Stimulated activated naive B cell treated with anti-CD40 and anti-IgM and Interleukin-4, amounts not matched to agents 10 μg/mL and 1 μg/mL and 100 μg/mL, for 72 hours (primary cell): ENCODE measurements at places on chromosomes 6 and 20.

DNA sequence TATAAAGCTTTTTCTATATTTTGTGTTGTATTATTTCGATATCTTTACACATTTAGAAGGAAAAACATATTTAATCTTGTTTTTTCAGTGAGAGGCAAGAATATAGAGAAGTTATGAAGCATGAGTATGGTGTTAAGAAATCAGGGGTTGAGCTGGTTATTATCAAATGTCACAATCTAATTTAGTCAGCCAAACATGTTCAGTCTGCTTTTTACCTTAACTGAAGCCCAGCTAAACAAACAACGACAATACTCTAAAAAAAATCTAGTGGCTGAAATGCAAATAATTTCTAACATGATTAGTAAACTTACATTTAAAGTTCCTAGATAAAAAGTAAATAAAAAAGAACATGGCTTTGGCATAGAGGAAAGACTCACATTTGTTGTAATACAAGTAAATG, 433.8 kb upstream of the NRSN1 start:
- no peak for DNase-seq
- no peaks in the 10 kb centered on the region for H3K4me1 ChIP-seq
- no peak overlapping the region for H3K4me3 ChIP-seq
- no peaks in the 10 kb centered on the region for H3K27me3 ChIP-seq
- no peak overlapping the region for H3K27ac ChIP-seq

- peaks cover 13% of the 10 kb centered on the region for H3K4me1 ChIP-seq
- H3K4me3 ChIP-seq = no peak overlapping the region
- DNase-seq = peak; percentile 2
- H3K27ac ChIP-seq = peak overlapping the region; percentile 88
- no peaks in the 10 kb centered on the region for H3K27me3 ChIP-seq
Observed at GRCh38 chr6:72861935-72862432, 240.1 kb downstream of the KCNQ5 start.

DNA sequence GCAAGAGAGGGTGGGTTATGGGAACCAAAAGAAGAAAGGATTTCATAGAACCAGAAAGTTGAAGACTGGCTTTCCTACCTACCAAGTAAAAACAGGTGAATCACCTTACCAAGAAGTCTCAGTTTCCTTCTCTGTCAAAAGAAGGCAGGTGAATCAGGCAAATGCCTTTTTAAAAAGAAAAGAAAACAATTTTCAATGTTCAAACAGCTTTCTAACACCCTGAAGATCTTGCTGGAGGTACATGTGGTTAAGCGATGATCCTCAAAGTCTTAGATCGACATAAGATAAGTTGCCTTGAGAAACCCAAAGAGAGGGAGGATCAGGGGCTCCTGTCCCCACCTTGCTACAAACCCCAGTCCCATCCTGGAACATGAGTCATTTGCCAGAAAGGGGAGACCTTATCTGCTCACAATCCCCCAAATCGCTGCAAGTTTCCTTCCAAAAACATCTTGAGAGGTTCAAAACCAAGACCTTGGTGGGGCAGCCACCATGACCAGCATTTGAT, 71.6 kb downstream of the NFATC2 start:
- no peak overlapping the region for H3K4me3 ChIP-seq
- no peak overlapping the region for H3K27ac ChIP-seq
- peaks cover 2% of the 10 kb centered on the region for H3K4me1 ChIP-seq
- peaks cover 58% of the 10 kb centered on the region for H3K36me3 ChIP-seq
- H3K27me3 ChIP-seq = no peaks in the 10 kb centered on the region

- H3K4me3 ChIP-seq = no peak overlapping the region
- peaks cover 12% of the 10 kb centered on the region for H3K27me3 ChIP-seq
- H3K27ac ChIP-seq = no peak overlapping the region
- no peaks in the 10 kb centered on the region for H3K4me1 ChIP-seq
Observed at GRCh38 chr6:160260367-160260766, 1.7 kb upstream of the SLC22A2 start.

- no peak for DNase-seq
- H3K4me1 ChIP-seq = no peaks in the 10 kb centered on the region
- H3K4me3 ChIP-seq = no peak overlapping the region
- H3K36me3 ChIP-seq = no peaks in the 10 kb centered on the region
- H3K27ac ChIP-seq = no peak overlapping the region
- no peaks in the 10 kb centered on the region for H3K27me3 ChIP-seq
Observed at GRCh38 chr6:74731204-74731603, 474.6 kb downstream of the COL12A1 start.

DNA sequence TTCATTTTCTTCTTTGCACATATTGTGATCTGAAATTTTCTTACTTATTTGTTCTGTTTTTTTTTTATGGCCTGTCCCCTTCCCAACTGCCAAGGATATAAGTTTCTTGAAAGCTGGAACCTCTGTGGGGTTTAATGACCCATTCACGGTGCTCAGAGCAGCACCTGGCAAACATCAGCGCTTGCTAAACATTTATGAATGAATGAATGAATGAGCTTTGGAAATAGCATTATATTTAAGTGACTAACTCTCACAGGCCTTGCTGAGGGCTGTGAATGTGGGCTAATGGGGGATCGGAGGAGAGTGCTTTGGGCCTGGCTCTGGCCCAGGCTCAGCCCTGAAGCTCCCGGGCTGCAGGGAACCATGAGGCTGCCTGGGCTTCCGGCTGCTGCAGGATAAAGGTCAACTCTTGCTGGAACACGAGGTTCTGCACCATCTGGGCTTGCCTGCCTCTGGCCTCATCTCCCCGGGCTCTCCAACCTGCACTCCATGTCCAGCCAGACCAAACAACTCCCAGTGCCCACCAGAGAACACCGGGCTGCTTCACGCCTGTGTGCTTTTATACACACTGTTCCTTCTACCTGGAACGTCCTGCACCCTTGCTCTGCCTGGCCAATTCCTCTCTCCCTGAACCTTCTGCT, 14.6 kb upstream of the ARMC12 start:
- H3K4me3 ChIP-seq = no peak overlapping the region
- H3K36me3 ChIP-seq = no peaks in the 10 kb centered on the region
- H3K27me3 ChIP-seq = peaks cover 6% of the 10 kb centered on the region
- no peak for DNase-seq
- no peak overlapping the region for H3K27ac ChIP-seq
- peaks cover 57% of the 10 kb centered on the region for H3K4me1 ChIP-seq

- no peaks in the 10 kb centered on the region for H3K36me3 ChIP-seq
- H3K27me3 ChIP-seq = no peaks in the 10 kb centered on the region
- no peak for DNase-seq
- no peak overlapping the region for H3K27ac ChIP-seq
- no peaks in the 10 kb centered on the region for H3K4me1 ChIP-seq
Observed at GRCh38 chr6:76453270-76453669, 380.8 kb upstream of the IMPG1 start.

- H3K4me3 ChIP-seq = no peak overlapping the region
- no peaks in the 10 kb centered on the region for H3K36me3 ChIP-seq
- H3K27me3 ChIP-seq = no peaks in the 10 kb centered on the region
- H3K27ac ChIP-seq = no peak overlapping the region
Observed at GRCh38 chr6:148681666-148682065, 65.2 kb upstream of the UST start.

- peaks cover 6% of the 10 kb centered on the region for H3K27me3 ChIP-seq
- no peak overlapping the region for H3K4me3 ChIP-seq
- peaks cover 8% of the 10 kb centered on the region for H3K4me1 ChIP-seq
- no peak for DNase-seq
Observed at GRCh38 chr6:21748343-21749056, 154.9 kb downstream of the SOX4 start.

- H3K4me1 ChIP-seq = peaks cover 58% of the 10 kb centered on the region
- peak overlapping the region; percentile 98 for H3K4me3 ChIP-seq
- DNase-seq = no peak
- peaks cover 29% of the 10 kb centered on the region for H3K36me3 ChIP-seq
Observed at GRCh38 chr6:157825243-157825904, 2.3 kb downstream of the SNX9 start.

- H3K4me1 ChIP-seq = peaks cover 3% of the 10 kb centered on the region
- H3K27ac ChIP-seq = no peak within 1 kb of the TSS
- H3K4me3 ChIP-seq = no peak within 1 kb of the TSS
- no peaks in the 10 kb centered on the region for H3K36me3 ChIP-seq
- DNase-seq = no peak
Observed at GRCh38 chr6:75493400-75494064, at the start of gene FILIP1. FILIP1 (minus strand) TSS chr6:75493800; CDS start chr6:75414972, 78,828 bp downstream.

GRCh38 chr6:30955367-30956042, 14.7 kb downstream of the MUCL3 start:
- peak overlapping the region; percentile 85 for H3K4me3 ChIP-seq
- peaks cover 3% of the 10 kb centered on the region for H3K36me3 ChIP-seq
- peaks cover 44% of the 10 kb centered on the region for H3K27me3 ChIP-seq
- H3K27ac ChIP-seq = peak overlapping the region; percentile 88
- H3K4me1 ChIP-seq = peaks cover 31% of the 10 kb centered on the region
- DNase-seq = peak; percentile 80

GRCh38 chr6:335572-335971, 43.3 kb downstream of the DUSP22 start:
- no peak overlapping the region for H3K4me3 ChIP-seq
- no peak for DNase-seq
- peak overlapping the region; percentile 37 for H3K27ac ChIP-seq
- peaks cover 35% of the 10 kb centered on the region for H3K4me1 ChIP-seq
- peaks cover 27% of the 10 kb centered on the region for H3K36me3 ChIP-seq

GRCh38 chr6:168088161-168089053, 9.4 kb upstream of the FRMD1 start:
- peaks cover 3% of the 10 kb centered on the region for H3K36me3 ChIP-seq
- no peaks in the 10 kb centered on the region for H3K4me1 ChIP-seq
- no peaks in the 10 kb centered on the region for H3K27me3 ChIP-seq
- no peak for DNase-seq
- H3K4me3 ChIP-seq = no peak overlapping the region

DNA sequence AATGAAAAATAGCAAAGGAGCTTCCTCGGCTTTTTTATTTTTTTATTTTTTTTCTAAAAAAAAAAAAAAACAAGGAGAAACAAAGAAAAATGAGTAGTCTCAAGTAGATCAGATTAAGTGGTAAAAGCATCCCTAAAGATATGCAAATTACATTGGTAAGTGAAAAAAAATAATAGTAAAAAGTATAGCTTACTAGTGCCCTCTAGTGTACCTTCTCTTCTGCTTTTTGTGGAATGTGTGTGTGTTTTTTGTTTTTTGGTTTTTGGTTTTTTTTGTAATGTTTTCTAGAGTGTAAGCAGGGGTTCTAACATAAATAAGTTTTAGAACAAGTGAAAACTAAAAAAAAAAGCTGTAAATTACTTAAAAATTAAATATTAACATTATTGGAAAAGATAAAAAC, 1062.0 kb downstream of the HACE1 start:
- no peaks in the 10 kb centered on the region for H3K4me1 ChIP-seq
- H3K27me3 ChIP-seq = no peaks in the 10 kb centered on the region
- DNase-seq = no peak
- no peak overlapping the region for H3K27ac ChIP-seq

DNA sequence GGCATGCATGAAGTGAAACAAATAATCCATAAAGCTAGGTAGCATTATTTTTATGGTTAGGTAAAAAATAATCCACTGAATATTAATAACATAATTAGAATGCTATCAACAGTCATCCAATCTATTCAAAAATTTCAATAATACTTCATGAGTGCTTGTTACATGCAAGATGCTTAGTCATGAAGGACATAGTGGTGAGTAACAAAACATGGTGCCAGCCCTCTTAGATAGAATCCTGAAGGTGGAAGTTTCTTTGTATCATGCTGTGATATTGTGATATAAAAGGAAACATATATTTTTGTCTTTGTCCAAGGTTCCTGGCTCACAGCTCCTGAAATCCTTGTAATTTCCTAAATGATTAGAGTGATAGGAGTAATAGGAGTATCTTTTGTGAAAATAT, 14.9 kb downstream of the RCAN2 start:
- H3K27ac ChIP-seq = no peak overlapping the region
- no peak overlapping the region for H3K4me3 ChIP-seq
- no peak for DNase-seq
- no peaks in the 10 kb centered on the region for H3K36me3 ChIP-seq

DNA sequence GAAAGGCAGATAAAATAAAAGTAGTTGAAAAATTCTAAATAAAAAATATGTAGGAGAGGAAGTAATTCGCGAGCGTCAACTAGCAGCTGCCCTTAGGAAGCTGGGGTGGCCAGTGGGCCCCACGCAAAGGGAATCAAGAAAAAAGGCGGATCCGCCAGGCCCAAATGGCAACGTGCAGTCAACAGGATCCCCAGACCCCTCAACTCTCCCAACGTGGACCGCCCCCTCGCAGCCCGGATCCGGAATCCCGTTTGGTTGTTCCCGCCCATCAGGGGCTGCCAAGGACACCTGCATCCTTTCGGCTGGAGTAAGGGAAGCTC, 296 bp downstream of the DZANK1 start:
- no peaks in the 10 kb centered on the region for H3K27me3 ChIP-seq
- no peak for DNase-seq
- H3K27ac ChIP-seq = peak overlapping the region; percentile 99

DNA sequence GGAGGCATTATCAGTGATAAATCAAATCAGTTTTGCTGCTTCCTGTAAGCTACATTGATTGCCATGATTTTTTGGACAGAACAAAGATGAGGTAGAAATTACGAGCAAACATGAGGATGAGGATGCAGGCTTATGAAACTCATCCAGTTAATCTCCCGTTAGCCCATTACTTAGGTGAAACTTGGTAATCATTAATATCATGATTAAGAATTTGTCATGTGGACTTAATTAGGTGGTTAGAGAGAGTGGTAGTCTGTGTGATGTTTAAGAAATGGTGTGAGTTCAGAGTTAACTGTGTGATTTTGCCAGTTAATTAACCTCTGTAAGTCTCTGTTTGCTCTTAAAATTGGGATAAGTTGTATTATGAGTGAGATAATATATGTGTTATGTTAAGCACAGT, 62.0 kb downstream of the TSPYL4 start:
- no peaks in the 10 kb centered on the region for H3K4me1 ChIP-seq
- peaks cover 5% of the 10 kb centered on the region for H3K36me3 ChIP-seq
- no peak overlapping the region for H3K4me3 ChIP-seq
- no peaks in the 10 kb centered on the region for H3K27me3 ChIP-seq
- H3K27ac ChIP-seq = no peak overlapping the region
- DNase-seq = no peak

DNA sequence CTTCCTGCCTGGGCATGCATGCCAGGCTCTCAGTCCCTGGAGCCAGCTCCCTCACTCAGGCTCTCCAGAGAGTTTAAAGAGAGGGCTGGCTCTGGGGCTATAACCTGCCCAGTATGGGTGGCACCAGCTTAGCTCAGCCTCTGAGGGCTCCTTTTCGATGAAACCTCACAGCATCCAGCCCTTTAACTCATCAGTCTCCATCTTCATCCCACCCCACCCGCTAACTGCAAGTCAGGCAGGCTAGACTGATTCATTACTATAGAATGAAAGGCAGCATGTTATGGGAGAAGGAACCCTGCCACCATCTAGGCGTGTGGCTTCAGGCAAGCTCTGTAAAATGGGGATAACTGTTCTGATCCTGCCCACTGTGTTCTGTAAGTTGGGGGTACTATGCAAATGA, 53.5 kb downstream of the RAB44 start:
- peaks cover 67% of the 10 kb centered on the region for H3K4me1 ChIP-seq
- no peak overlapping the region for H3K27ac ChIP-seq
- H3K27me3 ChIP-seq = no peaks in the 10 kb centered on the region
- peaks cover 2% of the 10 kb centered on the region for H3K36me3 ChIP-seq
- no peak overlapping the region for H3K4me3 ChIP-seq
- DNase-seq = no peak

- no peak overlapping the region for H3K4me3 ChIP-seq
- H3K36me3 ChIP-seq = no peaks in the 10 kb centered on the region
- no peak for DNase-seq
- no peaks in the 10 kb centered on the region for H3K27me3 ChIP-seq
- H3K27ac ChIP-seq = no peak overlapping the region
Observed at GRCh38 chr6:132218059-132218696, 183.1 kb downstream of the MOXD1 start.

GRCh38 chr6:1619673-1620503, 10.2 kb downstream of the FOXC1 start:
- DNase-seq = no peak
- peaks cover 32% of the 10 kb centered on the region for H3K27me3 ChIP-seq
- H3K27ac ChIP-seq = no peak overlapping the region
- peaks cover 15% of the 10 kb centered on the region for H3K4me1 ChIP-seq
- H3K36me3 ChIP-seq = peaks cover 8% of the 10 kb centered on the region

- H3K27ac ChIP-seq = no peak overlapping the region
- H3K4me3 ChIP-seq = no peak overlapping the region
- peaks cover 6% of the 10 kb centered on the region for H3K4me1 ChIP-seq
Observed at GRCh38 chr20:5481872-5482271, 165.1 kb upstream of the PROKR2 start.
